ENCODE measurements at places on chromosomes 1 and 21.

DNA sequence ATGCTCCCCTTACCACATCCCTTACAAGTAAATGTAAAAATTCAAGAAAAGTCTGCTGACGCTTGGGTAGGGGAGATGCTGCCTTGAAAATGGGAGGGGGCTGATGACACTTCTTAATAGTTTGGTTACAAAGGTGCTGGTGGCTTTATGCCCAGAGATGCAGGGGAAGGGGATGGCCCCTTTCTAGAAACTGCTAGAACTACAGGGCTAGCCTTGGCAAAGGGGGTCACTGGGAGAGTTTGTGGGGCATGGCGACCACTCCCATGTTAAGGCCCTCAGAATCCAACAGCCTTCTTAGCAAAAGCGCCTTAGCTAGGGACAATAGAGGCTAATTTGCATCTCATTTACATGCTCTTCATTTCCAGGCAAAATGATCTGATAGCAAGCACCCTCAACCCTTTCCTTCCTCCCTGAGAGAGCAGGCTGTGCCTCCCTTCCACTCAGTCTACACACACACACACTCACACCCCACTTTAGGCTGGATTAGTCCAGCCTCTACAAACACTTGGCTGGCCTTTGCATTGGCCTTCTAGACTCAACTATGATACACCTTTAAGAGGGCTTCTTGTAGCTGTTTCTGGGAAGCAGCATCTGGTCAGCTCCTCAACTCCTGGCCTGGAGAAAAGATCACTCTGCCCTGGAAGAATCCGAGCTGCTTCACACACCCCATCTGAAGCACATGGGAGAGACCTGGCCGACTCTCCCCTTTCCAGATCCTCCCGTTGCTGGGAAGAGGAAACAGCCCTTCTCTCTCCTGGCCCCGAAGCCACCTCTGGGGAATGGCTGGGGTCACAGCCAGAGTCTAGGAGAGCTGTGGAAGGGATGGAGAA lies 1.7 kb downstream of the SEMA6C start:
- DNase-seq, result no peak

GRCh38 chr21:45492765-45493164 lies 49.5 kb downstream of the SLC19A1 start:
- DNase-seq, result no peak

DNA sequence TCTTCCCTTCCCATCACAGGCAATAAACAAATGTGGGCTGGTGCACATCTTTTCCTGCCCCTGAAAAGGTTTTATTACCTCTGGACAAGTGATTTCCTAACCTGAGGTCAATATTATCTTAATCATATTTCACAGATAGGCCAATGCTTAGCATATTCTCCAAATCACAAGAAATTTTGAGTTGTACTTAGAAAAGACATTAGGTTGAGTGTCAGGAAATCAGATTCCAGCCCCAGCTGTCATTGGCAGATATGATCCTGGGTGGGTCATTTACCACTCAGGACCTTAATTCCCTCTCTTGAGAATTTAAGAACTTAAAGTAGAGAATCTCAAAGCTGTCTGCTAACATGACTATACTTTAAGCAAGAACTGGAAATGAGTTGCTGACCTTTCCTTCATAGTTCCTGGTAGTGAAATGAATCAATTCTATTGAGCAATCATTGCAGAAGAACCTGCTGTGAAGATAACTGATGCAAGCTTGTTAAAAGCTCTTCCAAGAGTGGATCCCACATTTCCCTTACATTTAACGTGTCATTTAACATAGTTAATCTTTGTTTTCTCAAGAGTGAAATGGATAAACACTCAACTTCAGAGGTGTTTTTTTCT lies 46.4 kb upstream of the CR2 start:
- peak; percentile 45 for DNase-seq

DNA sequence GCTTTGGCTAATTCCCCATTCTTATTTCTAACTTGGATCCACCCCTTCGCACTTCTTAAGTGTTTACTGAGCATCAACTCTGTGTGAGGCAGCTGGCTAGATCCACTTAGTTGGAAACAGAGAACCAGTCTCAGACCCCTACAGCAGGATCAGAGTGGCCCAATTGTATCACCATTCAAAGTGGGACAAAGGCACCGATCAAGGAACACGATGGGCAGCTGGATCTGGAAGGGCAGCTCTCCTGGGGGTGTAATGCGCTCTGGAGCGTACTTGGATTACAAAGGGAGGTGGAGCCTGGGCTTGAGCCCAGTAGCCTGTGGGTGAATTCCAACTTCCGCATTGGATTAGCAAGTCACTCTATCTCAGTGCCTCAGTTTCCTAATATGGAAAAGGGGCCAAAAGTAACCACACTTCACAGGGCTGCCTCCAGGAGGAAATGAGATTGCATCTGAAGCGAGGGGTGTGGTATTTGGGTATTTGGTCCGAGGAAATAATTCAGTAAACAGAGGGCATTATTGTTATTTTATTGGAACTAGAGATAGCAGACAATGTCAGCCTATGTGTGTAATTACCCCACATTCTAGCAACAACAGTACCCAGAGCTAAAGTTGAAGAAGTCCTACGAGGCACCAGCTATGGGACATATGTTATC lies 11.9 kb downstream of the ECE1 start:
- DNase-seq, result no peak

DNA sequence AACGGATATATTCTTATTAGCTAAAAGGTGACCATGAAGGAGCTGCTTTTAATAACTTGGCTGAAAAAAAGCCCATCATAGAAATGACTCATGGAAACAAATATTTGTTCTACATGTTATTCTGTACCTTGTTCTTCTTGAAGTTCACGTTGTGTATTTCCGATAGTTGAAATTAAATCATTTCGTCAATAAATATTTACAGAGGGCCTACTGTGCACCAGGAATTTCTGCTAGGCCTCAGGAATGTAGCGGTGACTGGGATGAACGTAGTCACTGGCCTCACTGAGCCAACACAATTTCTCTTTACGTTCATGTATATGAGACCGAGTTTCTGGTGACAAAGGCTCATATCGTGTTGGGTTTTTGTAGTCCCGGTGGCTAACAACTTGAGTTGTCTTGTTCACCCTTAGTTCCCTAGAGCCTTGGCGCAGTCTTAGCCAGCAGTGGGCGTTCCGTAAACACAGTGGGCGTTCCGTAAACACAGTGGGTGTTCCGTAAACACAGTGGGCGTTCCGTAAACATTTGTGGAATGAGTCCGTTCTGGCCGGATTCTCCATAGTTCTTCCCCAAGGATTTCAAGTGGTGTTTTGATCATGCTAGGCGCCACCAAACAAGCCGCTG lies 53.2 kb upstream of the VAMP3 start:
- DNase-seq, result no peak

DNA sequence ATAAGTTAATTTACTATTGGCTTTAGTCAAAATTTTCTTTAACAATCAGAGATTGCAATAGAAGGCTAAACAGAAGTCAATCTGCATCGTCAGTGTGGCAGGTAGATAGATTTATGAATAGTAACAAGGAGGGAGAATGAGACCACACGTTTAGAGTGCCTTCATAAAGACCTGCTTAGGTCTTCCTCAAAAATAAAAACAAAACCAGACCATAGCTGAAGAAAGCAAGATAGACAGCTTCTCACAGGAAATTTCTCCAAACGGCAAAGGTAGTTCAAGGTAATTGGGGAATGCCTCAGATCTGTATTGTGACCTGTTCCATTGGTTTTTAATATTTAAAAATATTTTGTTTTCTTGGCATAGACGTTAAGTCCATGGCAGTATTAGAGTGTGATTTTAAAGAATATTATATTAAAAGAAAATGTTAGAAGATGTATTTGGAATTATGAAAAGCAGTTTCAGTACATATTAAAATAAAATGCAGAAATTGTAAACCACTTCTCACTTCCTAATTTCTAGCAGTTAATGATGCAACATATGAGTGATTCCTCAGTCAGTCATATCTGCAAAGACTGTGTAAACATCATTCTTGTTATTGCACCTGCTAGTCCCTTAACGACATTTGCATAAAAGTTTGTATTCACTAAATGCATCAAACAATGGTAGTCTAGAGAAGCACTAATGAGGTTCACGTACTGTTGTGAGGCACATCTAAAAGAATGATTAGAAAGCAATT lies 278.0 kb downstream of the HLX start:
- no peak for DNase-seq

- DNase-seq, result no peak
Observed at GRCh38 chr1:234231061-234231892, 142.0 kb upstream of the COA6 start.

- no peak for DNase-seq
Observed at GRCh38 chr1:119987686-119988085, 81.8 kb downstream of the NOTCH2 start.

GRCh38 chr1:14616632-14617396 lies 18.3 kb downstream of the KAZN start:
- no peak for DNase-seq

GRCh38 chr21:31552826-31553225 lies 106.7 kb upstream of the SOD1 start:
- no peak for DNase-seq

DNA sequence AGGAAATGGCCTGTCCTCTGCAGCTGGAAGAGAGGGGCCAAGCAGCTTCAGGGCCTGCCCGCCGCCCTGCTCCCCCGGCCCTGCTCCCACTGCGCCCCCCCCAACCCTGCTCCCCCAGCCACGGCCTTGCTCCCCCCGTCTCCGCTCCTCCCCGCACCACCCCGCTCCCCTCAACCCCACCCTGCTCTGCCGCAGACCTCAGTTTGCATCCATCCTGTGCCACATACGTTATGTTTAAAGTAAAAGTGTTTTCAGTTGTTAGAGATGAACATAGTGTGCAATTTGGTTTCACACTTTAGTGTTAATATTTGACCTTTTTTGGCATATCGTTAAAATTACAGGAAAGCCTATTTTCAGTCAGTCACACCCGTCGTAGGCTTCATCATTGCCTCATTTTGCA lies 34.1 kb upstream of the DIP2A start:
- no peak for DNase-seq

DNA sequence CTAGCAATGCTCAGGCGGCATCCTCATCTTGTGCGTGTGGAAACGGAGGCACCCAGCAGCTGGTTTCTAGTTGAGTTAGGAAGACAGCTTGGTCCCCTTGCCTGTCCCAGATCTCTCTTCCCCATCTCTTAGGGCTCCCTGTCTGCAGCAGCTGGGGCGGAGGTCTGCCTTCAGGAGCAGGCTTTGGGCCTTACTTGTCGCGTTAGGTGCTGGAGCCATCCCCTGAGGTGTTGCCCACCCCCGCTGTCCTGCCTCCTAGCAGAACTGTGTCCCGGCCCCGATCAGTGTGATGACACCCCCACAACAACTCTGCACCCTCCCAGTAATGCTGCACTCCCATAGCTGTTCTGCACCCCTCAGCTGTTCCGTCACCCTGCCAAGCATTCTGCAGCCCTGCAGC lies 40.7 kb downstream of the UMODL1 start:
- DNase-seq, result no peak

- DNase-seq, result no peak
Observed at GRCh38 chr21:19684328-19684727, 1280.7 kb upstream of the TMPRSS15 start.

All from fibroblast of the conjunctiva (primary cell).